ENCODE measurements at places on chromosomes 11 and 22.
A peak's percentile ranks its signal among the peaks of the same experiment; 100 is the strongest.

GRCh38 chr11:11788063-11788710 lies 53.6 kb upstream of the USP47 start:
- no peak for DNase-seq

DNA sequence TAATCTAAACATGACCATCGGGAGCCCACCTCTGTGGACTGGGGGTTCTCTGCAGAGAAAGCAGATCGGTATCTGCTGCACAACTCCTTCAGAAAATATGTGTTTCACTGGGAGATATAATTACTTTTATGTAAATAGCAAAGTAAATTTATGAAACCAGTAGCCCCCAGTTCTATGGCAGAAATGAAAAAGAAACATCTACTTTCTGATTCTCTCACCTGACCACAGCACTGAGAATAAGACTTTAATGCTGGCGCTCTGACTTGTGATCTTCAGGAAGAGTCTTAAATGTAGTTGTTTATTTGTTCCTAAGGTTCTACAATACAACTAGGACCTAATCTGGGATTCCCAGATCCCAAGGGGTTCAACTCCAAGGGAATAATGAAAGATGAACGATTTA lies 518.0 kb downstream of the DLG2 start:
- no peak for DNase-seq

GRCh38 chr11:69088676-69089146 lies 40.0 kb downstream of the TPCN2 start:
- DNase-seq = peak; percentile 75

GRCh38 chr22:37892566-37893335 lies 13.3 kb upstream of the MICALL1 start:
- DNase-seq = no peak

DNA sequence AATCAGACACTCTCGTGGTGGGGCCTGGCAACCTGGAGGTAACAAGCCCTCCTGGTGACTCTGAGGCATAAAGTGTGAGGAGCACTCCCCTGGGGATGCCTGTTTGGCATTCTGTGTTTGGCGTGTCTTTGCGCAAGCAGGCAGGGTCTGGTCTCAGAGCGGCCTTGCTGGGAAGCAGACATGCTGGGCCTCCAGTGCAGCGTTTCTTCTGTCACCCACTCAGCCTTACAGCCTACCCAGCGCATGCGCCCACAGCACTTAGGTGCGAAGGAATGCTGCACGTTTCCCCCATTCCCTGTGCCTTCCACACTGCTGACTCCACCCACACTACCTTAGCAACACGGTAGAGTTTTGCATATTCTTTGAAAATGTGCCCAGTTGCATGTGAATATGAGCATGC lies 7.4 kb upstream of the CXCR5 start:
- no peak for DNase-seq

- DNase-seq = no peak
Observed at GRCh38 chr11:61507012-61507768, 1.4 kb upstream of the LRRC10B start.

DNA sequence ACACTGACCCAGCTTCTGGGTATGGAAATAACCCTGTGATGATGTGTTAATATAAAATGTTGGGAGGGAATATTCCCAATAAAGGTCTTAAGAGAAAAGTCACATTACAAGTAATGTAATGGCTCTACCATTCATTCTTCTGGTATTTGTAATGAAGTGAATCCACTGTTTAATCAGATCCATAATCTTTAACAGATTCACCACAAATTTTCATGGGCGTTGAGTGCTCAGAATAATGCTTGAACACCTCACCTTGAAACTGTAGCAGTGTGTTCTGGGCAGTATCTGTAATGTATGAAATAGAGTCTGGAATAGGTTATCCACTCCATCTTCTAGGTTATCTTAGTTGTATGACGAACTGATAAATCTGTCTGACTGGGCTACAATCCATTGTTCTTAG lies 26.6 kb upstream of the CRTAM start:
- no peak for DNase-seq

- peak; percentile 89 for DNase-seq
Observed at GRCh38 chr11:33620423-33621171, 80.0 kb downstream of the C11orf91 start.

GRCh38 chr11:128365044-128365443 lies 222.3 kb downstream of the ETS1 start:
- peak; percentile 75 for DNase-seq

DNA sequence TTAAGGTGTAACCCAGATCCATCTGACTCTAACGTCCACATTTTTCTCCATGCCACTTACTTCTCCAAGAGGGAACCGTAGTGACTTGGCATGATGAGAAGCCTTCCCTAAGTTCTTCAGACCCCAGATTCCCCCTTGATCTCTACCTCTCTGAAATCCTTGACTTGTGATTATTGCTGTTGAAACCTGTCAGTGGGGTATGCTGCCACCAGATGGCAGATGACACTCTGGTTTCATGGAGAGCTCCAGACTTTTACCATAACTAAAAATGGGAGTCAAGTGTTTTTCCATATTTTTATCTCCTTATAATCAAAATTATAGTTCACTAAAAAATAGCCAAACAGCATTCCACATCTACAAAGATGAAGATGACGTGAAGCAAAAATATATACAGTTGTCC lies 504.2 kb downstream of the SOX6 start:
- DNase-seq = no peak

GRCh38 chr11:10488934-10489691 lies 34.0 kb downstream of the AMPD3 start:
- DNase-seq = no peak

DNA sequence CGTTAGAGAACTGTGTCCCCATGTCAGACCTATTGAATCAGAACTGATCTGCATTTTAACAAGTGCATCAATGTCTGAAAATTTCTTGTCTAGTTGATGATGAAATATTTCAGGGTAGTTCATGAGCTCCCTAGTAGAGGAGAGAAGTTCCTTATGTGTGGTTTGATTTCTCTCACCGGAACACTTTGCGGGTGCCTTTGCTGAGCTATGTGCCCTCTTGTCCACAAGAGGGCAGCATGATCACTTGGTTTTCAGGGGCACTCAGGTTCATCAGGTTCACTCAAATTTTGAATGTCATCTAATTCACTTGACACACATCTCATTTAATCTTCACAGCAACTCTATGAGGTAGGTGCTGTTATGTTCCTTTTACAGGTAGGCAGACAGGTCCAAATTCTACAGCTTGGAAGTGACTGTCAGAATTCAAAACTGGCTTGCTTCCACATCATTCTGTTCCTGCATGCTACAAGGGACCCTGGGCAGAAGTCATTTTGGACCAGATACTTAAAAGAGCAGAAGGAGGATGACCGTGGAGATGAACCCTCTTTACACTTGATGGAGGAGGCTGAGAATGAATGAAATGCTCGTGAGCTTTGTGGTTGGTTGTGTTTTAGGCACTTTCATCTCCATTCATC lies 55.6 kb downstream of the P4HA3 start:
- peak; percentile 62 for DNase-seq

- DNase-seq = peak; percentile 47
Observed at GRCh38 chr11:62665599-62666258, 617 bp downstream of the CSKMT start.

DNA sequence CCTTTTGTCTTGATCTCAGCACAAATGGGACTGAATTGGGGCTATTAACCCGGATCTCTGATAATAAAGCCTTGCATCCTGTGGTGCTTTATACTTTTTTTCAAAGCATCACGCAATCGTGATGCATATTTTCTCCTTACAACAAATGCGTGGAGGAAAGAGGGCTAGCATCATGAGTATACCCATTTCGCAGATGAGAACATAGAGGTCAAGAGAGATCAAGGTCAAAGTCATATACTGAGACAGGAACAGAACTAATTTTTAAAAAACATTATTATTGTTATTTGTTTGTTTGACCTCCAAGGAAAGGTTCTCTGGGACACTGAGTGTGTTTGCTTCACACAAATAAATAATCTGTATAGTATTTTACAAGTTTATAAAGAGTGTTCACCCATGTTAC lies 191.2 kb downstream of the ST3GAL4 start:
- DNase-seq = no peak

DNA sequence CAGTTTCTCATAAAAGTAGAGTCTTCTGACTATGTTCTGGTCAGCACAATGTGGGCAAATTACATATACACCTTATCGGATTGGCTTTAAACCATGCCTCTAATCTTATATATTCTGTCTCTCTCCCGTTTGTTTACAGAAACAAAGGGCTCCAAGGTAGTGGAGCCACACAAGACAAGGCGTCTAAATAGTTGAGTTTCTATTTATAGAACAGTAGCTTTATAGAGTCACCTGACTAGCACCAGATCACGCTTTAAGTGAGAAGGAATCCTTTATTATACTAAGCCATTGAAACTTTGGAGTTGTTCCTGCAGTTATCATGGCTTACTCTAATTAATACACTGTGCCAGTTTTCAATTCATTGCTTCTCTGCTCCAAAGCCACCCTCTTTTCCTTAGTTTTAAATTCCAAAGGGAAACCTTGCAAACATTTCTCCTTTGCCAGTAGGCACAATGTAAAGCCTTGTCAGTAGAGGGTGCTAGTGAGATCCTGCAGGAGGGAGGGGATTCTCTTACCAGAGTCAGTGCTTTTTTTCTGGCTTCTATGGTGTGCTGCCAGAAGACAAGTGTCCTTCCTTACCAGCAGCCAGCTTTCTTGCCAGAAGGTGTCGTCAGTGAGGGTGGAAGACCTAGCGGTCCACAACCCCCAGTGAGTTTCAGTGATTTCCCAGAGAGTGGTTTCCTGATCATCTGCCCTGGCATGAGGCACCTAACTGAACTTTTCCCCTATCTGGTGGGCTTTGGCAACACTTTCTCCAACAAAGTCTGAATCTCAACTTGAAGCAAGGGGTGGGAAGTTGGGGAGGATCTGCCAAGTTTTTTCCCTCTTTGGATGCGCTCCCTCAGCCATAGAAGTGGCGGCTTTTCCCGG lies 71.7 kb downstream of the RAB38 start:
- DNase-seq = peak; percentile 48

- DNase-seq = no peak
Observed at GRCh38 chr22:17101475-17102296, 16.9 kb downstream of the IL17RA start.

- DNase-seq = no peak
Observed at GRCh38 chr11:131037873-131038272, 121.6 kb upstream of the SNX19 start.

GRCh38 chr22:25366876-25367466 lies 147.5 kb downstream of the CRYBB2 start:
- no peak for DNase-seq

DNA sequence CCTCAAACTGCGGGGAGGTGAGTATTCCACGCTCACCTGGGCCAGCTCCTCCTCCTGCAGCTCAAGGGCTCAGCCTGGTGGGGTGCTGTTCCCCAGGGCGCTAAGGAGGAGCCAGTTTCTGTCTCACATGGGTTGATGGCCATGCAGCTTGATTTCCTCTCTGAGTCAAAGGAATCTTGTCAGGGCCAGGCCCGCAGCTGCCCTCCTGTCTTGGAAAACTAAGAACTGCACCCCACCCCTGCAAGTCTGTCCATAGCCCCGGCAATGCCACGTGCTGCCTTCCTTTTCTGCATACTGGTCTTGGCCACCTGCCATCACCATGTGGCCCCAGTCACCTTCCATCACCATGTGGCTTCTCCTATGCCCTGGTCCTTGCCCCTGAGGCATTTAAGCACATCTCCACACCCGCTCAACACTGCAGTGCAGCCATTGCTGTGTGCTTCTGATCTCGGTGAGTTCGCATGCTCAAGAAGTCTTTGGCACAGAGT lies 35.2 kb upstream of the CLDN5 start:
- DNase-seq = no peak

- DNase-seq = no peak
Observed at GRCh38 chr22:20786536-20786979, 12.6 kb downstream of the SERPIND1 start.

GRCh38 chr22:24394254-24394653 lies 33.1 kb upstream of the ADORA2A start:
- DNase-seq = no peak

DNA sequence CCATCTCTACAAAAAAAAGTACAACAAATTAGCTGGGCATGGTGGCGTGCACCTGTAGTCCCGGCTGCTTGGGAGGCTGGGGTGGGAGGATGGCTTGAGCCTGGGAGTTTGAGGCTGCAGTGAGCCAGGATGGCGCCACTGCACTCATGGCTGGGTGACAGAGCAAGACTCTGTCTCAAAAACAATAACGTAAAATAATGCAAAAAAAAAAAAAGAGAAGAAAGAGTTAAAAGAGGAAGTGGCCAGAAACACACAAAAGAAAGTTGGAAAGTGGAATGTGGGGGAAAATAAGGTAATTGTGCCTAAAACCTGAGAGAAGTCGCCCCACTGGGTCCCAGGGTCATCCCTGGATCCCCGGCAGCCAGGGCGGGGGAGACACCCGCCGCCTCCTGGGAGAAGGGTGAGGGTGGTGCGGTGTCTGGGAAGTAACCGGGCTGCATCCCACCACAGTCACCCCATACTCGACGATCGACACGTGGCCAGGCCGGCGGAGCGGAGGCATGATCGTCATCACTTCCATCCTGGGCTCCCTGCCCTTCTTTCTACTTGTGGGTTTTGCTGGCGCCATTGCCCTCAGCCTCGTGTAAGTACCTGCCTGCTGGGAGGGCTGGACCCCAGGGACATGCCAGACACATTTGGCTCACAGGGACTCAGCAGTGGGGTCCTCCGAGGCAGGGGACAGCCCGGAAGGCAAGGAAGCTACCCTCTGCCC lies 8.1 kb downstream of the UPK3A start:
- no peak for DNase-seq

DNA sequence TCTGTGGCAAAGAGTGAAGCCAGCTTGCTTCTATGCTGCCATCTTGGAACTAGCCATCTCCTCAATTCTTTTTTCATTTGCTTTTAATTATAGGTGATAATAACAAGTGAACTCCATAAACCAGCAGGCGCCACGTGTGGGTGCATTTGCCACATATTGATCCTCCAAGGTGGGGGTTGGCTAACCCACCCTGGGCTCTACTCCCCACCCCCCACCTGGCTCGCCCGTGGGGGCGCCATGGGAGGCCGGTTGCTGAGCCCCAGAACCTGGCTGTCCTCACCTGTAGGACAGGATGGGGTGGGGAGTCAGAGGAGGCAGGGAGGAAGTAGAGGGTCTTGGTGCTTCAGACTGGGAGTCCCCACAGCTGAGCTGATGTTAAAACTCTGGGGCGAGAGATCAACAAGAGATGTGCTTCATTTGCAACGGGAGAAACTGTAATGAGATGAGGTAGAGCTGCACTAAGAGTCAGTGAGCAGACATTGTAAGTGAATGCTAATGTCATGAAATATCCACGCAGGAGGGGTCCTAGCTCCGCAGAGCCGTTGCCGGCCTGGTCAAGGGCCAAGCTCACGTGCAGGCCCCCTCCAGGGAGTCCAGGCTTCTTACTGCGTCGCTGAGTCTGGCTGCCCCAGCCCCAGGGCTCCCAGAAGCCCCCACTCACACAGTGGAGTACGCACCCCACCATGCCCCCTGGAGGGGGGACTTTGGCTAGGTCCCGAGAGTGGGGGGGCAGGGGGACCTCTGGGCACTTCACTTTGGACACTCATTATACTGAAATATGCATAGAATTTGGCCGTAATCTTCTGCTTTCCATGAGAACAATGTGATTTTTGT lies 59.4 kb downstream of the BRD1 start:
- no peak for DNase-seq
